ENCODE measurements at places on chromosomes 4 and X. TPM values are rescaled to one million over a fixed set of nuclear protein-coding genes. Genes with fewer than 3 reads are reported as not detected.

The PNCK gene
- total RNA-seq: 0.71 TPM

The BEX2 gene
- total RNA-seq: 16.0 TPM

The CLCN4 gene
- total RNA-seq: 0.08 TPM

The ABCG2 gene
- 0.49 TPM for total RNA-seq

The METTL14 gene
- 39.4 TPM for total RNA-seq

The GLOD5 gene
- not detected for total RNA-seq

The CCSER1 gene
- 0.10 TPM for total RNA-seq

The EXOC1L gene
- not detected for total RNA-seq

The NHSL2 gene
- total RNA-seq: 0.65 TPM

The PCDH18 gene
- total RNA-seq: 0.05 TPM

DNA sequence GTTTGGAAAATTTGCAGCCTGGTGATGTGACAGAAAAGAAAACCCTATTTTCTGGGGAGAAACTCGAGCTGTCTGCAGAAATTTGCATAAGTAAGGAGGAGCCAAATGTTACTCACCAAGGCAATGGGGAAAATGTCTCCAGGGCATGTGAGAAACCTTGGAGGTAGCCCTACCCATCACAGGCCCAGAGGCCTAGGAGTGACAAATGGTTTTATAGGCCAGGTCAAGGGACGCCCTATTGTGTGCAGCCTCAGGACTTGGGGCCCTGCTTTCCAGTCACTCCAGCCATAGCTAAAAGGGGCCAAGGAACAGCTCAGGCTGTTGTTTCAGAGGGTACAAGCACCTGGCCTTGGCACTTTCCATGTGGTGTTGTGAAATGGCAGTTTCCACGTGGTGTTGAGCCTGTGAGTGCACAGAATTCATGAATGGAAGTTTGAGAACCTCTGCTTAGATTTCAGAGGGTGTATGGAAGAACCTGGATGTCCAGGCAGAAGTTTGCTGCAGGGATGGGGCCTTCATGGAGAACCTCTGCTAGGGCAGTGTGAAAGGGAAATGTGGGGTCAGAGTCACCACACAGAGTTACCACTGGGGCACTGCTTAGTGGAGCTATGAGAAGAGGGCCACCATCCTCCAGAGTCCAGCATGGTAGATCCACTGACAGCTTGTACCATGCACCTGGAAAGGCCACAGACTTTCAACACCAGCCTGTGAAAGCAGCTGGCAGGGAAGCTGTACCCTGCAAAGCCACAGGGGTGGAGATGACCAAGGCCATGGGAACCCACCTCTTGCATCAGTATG is 637.6 kb upstream of the EPHA5 start:
- DNase-seq: no peak

GRCh38 chr4:83947125-83947829 is 411.4 kb downstream of the GPAT3 start:
- no peak for DNase-seq

- DNase-seq: no peak
These were observed 1.6 kb downstream of the RCHY1 start for GRCh38 chr4:75512386-75513211.

DNA sequence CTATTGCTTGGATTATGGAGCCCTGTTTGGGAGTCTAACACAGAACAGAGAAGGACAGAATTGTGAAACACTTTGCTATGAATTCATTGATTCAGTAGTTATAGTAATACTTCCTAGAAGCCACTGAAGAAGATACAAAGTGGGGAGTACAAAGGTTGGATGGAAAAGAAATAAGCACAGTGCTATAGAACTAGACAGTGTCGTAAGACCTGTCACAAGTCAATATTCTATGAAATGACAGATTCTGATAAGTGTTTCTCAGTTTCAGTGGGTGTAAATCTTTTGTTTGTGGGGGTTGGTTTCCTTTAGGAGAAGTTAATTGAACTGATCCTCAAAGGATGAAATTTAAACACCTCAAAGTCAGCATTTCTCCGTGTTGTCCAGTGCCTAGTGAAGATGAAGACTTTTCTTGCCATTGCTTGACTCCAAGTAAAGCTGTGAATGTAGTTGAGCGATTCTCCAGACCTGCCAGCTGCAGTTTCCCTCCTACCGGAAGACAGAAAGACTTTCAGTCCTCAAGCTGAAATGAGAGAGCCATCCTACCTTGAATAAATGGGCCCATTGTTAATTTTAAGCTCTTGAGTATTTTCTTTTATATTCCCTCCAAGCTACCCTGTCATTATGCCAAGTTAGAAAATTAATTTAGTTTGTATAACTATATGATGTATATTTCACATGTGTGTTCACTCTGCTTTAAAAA is 7.9 kb downstream of the PDLIM5 start:
- DNase-seq: no peak

GRCh38 chr4:67014592-67014991 is 530.7 kb downstream of the CENPC start:
- no peak for DNase-seq

DNA sequence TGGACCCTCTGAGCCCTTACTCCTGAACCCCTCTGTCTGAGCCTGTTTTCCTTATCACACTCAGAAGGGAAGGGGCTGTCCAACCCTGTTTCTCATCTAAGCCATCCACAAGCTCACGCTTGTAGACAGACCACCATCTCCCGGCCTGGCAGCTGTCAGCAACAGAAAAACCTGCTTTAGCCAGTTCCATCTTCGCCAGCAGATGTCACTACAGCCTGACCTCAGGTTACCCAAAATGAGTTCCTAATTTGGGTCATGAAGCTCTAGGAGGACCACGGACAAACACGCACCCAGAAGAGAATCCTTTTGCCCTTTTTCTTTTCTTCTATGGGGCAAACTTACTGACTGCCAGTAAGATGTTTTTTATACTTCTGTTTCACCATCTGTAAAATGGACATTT is 445.4 kb downstream of the BCOR start:
- DNase-seq: no peak

DNA sequence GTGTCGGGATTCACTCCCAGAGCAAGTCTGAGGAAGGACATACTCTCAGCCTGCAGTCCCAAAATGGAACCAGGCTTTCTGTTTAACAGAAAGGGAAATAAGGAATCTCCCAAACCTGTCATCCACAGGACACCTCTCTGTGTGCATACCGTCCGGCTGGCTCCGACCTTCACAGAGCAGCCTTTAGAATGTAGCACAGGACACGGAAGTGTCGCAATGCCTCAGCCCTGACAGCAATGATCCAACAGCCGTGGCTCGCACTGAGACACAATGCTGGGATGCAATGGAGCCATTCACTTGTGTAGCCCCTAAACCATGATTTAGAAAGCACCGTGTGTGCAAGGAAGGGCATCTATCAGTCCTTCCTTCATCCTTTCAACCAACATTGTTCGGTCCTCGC is 15.5 kb upstream of the HELT start:
- no peak for DNase-seq

DNA sequence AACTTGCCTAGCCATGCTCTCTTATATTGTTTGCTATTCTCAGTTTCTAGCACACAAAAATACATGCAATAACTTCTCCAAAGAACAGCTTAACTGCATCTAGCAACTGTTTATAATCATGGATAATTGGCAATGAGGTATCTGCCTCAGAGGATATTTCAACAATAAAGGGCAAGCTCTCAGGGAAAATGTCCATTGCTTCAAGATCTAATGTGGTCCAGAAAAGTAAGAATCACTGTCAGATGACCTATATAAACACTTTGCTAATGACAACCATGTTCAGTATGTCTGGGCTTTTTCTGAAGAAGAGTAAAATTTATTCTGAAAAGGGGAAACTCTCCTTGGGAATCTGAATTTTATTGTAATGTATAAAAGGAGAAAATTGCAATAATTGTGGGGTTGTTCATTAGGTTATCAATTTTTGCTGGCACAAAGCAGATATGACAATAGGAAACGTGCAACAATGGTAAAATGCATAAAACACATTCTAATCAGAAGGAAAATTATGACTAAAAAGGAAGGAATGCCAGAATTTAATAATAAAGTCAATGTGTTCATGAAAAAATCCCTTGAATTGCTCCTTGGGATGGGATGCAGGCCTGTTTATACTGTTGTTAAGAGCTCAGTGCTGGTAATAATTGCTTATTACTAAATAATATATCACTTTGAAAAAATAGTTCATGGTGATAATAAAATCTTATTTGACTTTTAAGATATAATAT is 90.3 kb downstream of the ANTXR2 start:
- no peak for DNase-seq

DNA sequence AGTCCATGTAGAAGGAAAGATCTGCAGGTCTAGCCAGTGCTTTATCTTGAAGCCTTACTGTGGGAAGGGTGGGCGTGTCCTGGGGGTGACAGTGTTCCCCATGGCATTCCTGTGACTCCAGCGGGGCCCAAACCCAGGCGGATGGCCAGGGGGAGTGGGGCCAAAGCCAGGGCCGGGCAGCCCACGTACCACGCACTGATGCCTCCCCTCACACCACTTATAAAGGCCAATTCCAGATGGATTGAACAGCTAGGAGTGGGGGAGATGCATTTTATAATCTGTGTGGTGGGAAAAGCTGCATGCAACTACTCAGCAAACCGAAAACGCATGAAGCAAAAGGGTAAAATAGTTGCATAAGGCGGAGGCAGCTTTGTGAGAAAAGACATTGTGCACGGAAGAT is 36.4 kb downstream of the NELFA start:
- no peak for DNase-seq

DNA sequence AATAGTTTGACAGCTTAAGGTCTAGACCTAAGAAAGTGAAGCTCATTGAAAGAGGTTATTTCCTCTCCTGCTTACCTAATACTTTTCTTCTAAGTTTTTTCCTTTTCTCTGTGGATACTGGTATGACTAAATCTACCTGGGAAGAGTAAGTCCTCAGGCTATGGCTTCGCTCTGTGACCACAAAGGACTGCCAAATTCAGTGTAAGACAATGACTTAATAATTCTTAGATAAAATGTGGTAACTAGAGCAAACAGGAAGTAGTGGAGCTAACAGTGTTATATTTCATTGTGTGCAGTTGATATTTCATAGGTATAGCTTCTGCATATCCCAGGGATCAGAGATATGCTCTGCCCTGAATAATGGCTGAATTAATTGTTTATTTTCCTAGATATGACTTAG is 418.9 kb downstream of the CCSER1 start:
- no peak for DNase-seq

GRCh38 chr4:48334900-48335384 is 6.4 kb upstream of the SLAIN2 start:
- DNase-seq: no peak

- no peak for DNase-seq
These were observed 65.4 kb upstream of the DYNLT3 start for GRCh38 chrX:37912777-37913176.

- no peak for DNase-seq
These were observed 985.1 kb upstream of the SLIT2 start for GRCh38 chr4:19266566-19266965.

- DNase-seq: no peak
These were observed 48.9 kb downstream of the SPATA18 start for GRCh38 chr4:52099860-52100461.
